ENCODE measurements at places on chromosomes 3 and 15. TPM values are rescaled to one million over a fixed set of nuclear protein-coding genes. Genes with fewer than 3 reads are reported as not detected.

DNA sequence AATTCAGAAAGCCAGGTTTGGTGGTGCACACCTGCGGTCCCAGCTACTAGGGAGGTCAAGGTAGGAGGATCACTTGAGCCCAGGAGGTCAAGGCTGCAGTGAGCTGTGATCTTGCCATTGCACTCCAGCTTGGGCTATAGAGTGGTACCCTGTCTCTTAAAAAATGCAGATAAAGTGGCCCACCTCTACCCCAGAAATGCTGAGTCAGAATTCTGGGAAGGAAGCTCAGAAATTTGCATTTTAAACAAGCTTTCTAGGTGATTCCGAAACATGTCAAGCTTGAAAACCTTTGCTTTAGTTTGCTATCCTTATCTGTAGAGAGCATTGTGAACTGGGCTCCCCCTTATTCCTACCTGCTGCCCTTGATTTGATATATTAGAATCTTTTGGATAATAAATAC lies 7.7 kb downstream of the MED12L start:
- H3K4me3 ChIP-seq: no peak overlapping the region
- peaks cover 23% of the 10 kb centered on the region for H3K27me3 ChIP-seq
- H3K4me1 ChIP-seq: no peaks in the 10 kb centered on the region
- no peak for DNase-seq
- H3K27ac ChIP-seq: no peak overlapping the region

- H3K27ac ChIP-seq: peak overlapping the region; percentile 26
- peaks cover 9% of the 10 kb centered on the region for H3K36me3 ChIP-seq
- H3K27me3 ChIP-seq: no peaks in the 10 kb centered on the region
- H3K4me3 ChIP-seq: no peak overlapping the region
- H3K4me1 ChIP-seq: peaks cover 28% of the 10 kb centered on the region
Observed at GRCh38 chr15:76865548-76865991, 39.6 kb downstream of the SCAPER start.

Gene MYL3
- total RNA-seq: not detected

Gene RBMS3
- total RNA-seq: 5.0 TPM

- H3K4me3 ChIP-seq: no peak overlapping the region
- H3K36me3 ChIP-seq: no peaks in the 10 kb centered on the region
- no peak overlapping the region for H3K27ac ChIP-seq
- no peak for DNase-seq
- no peaks in the 10 kb centered on the region for H3K27me3 ChIP-seq
Observed at GRCh38 chr15:96264801-96265515, 65.5 kb upstream of the NR2F2 start.

Gene PLA1A
- 0.31 TPM for total RNA-seq

DNA sequence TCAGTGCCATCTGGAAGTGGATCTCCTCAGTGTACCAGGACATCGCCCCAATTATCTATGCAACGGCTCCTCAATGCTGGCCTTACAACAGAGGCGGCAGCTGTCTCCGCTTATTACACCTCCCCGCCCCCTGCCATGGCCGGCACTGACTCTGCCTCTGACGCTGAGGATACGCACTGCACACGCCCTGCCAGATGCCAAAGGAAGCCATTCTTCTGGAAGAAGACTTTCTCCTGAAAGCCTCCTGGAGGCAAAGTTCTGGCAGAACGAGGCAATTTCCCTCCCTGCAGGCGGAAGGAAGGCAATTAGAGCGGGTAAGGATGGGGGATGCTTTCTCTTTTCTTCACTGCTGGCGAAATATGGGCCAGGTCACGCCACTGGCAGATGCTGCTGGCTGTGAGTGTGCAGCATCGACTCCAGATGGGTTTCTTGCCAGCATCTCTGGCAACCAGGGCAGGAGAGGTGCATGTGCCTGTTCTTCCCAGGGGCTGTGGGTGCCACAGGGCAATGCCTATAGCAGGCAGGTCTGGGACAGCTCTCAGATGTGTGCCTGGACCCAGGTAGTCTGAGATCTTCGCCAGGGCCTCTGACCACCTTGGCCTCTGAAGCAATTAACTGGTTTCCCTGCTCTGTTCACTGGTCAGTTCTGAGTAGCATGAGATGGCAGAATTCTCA lies 62.2 kb upstream of the MRPS22 start:
- H3K27me3 ChIP-seq: peaks cover 3% of the 10 kb centered on the region
- no peaks in the 10 kb centered on the region for H3K36me3 ChIP-seq
- no peak overlapping the region for H3K27ac ChIP-seq

Gene POLQ
- 31.0 TPM for total RNA-seq

GRCh38 chr3:127442506-127442905 lies 148.0 kb downstream of the TPRA1 start:
- no peak overlapping the region for H3K27ac ChIP-seq
- no peaks in the 10 kb centered on the region for H3K27me3 ChIP-seq
- H3K36me3 ChIP-seq: no peaks in the 10 kb centered on the region
- no peak overlapping the region for H3K4me3 ChIP-seq
- no peaks in the 10 kb centered on the region for H3K4me1 ChIP-seq

- no peaks in the 10 kb centered on the region for H3K27me3 ChIP-seq
- H3K4me1 ChIP-seq: peaks cover 84% of the 10 kb centered on the region
- peaks cover 31% of the 10 kb centered on the region for H3K36me3 ChIP-seq
Observed at GRCh38 chr15:67133026-67133425, 67.6 kb downstream of the SMAD3 start.

DNA sequence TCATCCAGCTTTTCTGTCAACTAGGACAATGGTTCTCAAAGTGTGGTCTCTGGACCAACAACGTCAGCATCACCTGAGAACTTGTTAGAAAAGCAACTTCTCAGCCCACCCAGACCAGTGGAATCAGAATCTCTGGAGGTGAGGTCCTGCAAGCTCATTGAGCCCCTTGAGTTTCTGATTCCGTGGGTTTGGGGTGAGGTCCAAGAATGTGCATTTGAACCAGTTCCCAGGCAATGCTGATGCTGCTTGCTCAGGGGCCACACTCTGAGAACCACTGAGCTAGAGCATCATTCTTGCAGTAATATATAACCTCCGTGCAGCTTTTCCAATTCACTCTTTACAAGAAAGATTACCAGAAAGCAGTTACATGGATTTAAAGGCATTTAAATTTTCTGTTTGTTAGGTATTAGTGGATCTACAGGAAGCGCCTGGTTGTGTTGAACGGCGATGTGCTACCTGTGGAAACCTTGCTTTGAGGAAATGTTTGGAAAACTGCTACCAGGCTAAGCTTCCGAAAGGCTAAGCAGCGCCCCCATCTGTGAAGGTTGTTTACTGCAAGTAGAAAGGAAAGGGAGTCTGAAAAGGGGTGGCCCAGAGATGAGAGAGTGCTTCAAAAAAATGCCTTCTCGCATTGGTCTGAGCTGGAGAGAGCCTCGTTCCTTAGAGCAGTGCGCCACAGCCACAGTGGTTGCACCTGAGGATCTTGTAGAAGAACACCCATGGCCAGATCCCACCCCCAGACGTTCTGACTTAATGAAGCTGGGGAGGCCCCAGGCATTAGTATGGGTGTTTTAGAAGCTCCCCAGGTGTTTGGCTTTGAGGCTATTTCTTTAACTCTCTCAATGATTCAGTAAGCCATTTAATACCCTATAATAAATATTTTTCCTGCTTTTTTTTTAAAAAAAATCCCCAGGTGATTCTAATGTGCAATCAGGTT lies 50.0 kb downstream of the RLBP1 start:
- peak; percentile 80 for DNase-seq
- peaks cover 16% of the 10 kb centered on the region for H3K4me1 ChIP-seq
- H3K4me3 ChIP-seq: no peak overlapping the region
- no peak overlapping the region for H3K27ac ChIP-seq
- H3K36me3 ChIP-seq: peaks cover 9% of the 10 kb centered on the region
- no peaks in the 10 kb centered on the region for H3K27me3 ChIP-seq

Gene ERICH6
- total RNA-seq: not detected

Gene LRRIQ4
- 0.09 TPM for total RNA-seq

Gene ONECUT1
- not detected for total RNA-seq

DNA sequence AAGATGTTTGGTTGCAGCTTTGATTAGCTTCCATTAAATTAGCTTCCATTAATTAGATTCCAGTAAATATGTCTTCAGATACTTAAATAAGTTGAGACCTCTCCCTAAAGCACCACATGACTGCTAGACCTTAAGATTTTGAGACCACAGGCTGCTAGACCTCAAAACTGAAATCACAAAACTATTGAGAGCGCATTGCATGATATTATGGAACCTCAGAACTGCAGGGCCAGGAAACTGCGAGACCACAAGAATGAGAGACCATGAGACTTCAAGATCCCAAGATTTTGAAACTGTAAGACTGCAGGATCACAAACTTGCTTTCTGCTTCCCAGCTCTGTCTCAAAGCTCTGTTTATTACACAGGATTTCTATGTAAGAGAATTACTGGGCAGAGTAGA lies 87.4 kb downstream of the TRIM42 start:
- no peak overlapping the region for H3K4me3 ChIP-seq
- peak; percentile 50 for DNase-seq
- H3K4me1 ChIP-seq: no peaks in the 10 kb centered on the region
- H3K27ac ChIP-seq: no peak overlapping the region
- no peaks in the 10 kb centered on the region for H3K27me3 ChIP-seq

Gene FBN1
- total RNA-seq: 1.0 TPM

DNA sequence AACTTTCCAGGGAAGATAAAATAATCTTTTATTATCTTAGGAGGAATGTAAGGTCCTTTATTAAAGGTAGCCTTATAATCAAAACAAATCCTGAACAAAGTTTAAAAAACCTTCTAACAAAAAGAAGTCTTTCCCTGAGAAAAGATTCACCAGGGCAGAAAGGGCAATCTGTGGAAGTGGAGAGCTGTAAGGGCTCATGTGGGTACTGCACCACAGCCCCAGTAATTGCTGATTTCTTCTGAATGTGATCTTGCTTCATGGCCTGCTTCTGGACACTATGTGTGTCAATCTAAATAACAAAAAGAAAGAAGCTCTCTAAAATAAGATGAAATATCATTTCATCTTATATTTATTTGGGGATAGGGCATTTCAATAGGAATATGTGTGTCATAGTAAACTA lies 1501.6 kb downstream of the OTOL1 start:
- no peaks in the 10 kb centered on the region for H3K36me3 ChIP-seq
- no peaks in the 10 kb centered on the region for H3K27me3 ChIP-seq
- H3K4me1 ChIP-seq: no peaks in the 10 kb centered on the region
- no peak overlapping the region for H3K4me3 ChIP-seq
- no peak overlapping the region for H3K27ac ChIP-seq
- DNase-seq: no peak

DNA sequence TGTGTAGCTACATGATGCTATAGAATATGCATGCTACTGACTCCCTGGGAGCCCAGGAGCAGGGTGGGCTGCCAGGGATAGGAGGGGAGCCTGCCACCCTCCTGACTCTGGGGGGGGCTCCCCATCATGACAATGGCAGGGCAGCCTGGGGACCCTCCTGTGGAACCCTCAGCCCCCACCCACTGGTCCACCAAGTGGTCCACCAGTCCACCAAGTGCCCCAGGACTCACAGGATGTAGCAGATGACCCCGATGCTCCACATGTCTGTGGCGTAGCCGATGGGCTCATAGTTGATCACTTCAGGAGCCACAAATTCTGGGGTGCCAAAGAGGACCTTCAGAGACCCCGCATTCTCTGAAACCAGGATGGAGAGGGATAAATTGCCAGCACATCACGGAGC lies 53.0 kb upstream of the HACD2 start:
- no peak overlapping the region for H3K4me3 ChIP-seq
- no peak for DNase-seq
- H3K27me3 ChIP-seq: peaks cover 2% of the 10 kb centered on the region
- H3K4me1 ChIP-seq: peaks cover 2% of the 10 kb centered on the region
- no peaks in the 10 kb centered on the region for H3K36me3 ChIP-seq
- H3K27ac ChIP-seq: no peak overlapping the region

GRCh38 chr3:100140976-100141375 lies 26.7 kb upstream of the FILIP1L start:
- peaks cover 14% of the 10 kb centered on the region for H3K4me1 ChIP-seq
- H3K4me3 ChIP-seq: no peak overlapping the region
- peaks cover 23% of the 10 kb centered on the region for H3K36me3 ChIP-seq
- DNase-seq: no peak
- no peak overlapping the region for H3K27ac ChIP-seq
- H3K27me3 ChIP-seq: no peaks in the 10 kb centered on the region

All from activated CD4-positive, alpha-beta T cell treated with anti-CD3 and anti-CD28 coated beads, Interleukin-2, amount 10 ng/mL, durations not matched to agents 24 days and 14 days (primary cell).